ENCODE measurements at places on chromosomes 3 and 15.

- DNase-seq: no peak
These were observed 103.6 kb downstream of the APBA2 start for GRCh38 chr15:28989239-28989830.

DNA sequence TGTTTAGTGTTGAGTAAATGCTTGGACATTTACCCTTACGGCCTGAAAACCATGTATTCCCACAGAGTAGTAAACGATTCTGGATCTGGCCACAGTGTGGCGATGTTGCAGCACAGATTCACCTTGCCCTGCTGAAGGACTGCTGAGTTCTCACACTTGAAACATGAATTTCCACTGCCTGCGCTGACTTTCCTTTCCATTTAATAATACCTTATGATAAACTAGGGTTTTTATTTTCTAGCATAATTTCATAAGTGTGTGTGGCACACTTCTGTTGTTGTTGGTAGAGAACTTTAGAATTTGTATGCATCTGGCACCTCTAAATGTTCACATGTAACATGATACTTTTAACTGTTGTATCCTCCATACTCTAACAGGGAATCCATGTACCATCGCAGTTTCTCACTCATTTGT, 53.9 kb downstream of the C3orf38 start:
- DNase-seq: peak; percentile 22

DNA sequence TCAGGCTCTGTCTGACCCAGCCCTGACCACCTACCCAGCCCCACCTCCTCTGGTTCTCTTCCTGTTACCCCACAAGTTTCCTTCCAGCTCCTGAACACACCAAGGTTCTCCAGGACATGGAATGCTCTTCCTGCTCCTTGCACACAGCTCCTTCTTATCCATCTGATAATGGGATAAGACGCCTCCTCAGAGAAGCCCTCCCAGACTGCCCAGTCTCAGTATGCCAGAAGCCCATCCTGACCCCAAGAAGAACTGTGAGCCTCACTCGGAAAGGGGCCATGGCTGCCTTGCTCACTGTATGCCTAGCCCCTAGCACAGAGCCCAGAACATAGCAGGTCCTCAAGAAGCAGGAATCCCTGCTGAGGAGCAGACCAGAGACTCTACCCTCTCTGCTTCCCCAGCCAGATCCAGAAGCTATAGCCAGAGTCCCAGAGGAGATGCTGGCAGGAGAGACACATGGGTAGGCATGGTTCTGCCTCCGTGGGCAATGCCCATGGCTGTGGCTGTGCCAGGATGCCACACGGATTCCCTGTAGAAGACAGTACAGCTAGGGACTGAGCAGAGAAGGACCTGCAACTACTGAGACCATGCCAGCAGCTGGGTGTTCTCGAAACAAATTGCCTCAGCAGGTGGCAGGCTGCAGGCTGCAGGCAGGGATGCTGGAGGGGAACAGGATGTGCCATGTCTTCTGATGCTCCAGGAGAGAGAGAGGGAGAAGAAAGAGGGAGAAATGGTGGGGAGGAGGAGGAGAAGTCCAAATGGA, 74.0 kb upstream of the LINGO1 start:
- DNase-seq: no peak

DNA sequence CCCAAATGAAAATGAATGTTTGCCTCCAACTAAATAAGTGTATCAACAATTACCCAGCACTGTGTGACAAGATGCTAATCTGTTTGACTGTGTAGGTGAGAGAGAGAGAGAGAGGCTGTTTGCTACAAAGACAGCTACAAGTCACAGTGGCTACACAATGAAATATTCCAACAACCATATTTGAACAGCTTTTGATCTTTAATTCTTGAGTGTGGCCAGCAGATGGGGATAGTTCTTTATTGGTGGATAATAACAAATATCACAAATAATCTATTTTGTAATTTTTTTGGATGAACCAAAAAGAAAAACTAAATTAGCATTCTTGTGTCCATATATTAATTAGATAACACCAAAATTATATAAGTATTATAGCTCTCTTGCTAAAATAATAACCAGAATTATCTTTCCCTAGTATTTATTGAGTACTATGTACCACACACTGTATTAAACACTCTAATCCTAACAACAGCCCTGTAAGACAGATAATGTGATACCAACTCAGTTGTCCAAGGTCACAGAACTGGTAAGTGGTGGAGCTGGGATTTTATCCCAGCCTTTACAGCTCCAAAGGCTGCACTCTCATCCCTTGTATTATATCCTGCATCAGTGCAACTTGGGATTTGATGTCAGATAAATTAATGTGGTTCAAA, 61.9 kb upstream of the C3orf80 start:
- DNase-seq: no peak

DNA sequence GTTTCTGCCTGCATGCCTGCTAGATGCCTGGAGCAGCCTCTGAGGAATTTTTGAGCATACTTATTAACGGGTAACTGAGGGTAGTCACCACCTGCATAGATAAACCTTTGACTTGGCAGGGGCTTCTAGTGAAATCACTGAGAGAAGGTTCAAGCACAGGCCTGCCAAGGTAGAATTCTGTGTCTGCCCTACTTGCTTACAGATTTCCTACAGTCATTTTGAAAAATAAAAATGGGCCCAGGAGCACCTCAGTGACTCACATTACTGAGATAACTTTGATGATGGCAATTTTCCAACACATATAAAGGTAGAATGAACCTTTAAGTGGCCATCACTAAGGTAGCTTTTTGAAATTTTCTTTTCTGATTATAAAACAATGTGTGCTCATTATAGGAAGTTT, 10.8 kb downstream of the CRTAP start:
- DNase-seq: no peak

GRCh38 chr15:36344887-36345286, 234.5 kb upstream of the CDIN1 start:
- DNase-seq: no peak

DNA sequence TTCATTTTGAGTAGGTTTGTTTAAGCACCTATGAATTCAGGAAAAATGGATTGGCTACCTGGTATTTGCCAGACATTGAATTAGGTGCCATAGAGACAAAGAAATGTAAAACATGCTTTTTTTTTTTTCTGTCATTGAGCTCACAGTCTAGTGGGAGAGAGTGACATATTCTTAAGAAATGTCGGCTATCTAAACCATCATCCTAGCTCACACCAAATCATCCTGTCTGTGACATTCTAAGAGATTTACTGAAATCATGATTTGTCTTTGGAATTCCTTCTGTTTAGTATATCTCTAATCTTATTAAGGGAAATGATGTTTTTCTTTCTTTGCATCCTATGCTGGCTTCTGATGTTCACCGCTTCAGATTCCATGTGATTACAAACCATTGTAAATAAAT, 59.5 kb upstream of the STXBP5L start:
- no peak for DNase-seq

DNA sequence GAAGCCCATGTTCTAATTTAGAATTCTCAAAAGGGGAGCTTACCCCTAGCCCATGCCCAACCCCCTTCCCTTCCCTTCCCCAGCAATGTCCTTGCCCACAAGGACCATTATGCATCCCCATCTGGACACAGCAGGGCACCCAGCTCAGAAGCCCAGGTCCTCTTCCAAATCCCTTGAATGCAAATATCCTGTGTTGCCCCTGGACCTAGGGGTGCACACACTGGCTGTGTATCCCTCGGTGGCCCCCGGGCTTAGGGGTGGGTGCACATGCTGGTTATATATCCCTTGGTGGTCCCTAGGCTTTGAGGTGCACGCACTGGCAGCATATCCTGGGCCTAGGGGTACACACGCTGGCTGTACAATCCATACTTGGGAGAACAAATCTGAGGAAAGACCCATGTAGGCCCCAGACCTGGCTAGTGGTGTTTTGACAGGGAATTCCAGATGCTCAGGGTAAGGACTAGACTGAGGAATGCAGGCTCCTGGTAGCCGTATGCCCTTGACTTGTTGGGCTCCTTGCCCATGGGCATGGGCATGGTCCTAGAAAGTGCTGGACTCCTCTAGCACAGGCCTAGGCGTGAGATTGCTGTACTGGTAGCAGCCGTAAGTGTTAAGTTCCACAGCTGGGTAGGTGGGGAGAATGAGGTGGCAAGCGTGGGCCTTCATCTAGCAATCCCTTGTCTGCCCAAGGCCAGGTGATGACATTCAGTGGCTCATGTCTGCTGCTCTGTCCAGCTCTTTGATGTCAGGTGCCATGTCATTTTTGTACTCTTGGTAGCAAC, 222.4 kb downstream of the OPA1 start:
- no peak for DNase-seq

GRCh38 chr3:141686466-141687291, 51.4 kb upstream of the RNF7 start:
- DNase-seq: no peak

- DNase-seq: peak; percentile 59
These were observed 25.2 kb downstream of the SNAPC5 start for GRCh38 chr15:66472176-66472999.

DNA sequence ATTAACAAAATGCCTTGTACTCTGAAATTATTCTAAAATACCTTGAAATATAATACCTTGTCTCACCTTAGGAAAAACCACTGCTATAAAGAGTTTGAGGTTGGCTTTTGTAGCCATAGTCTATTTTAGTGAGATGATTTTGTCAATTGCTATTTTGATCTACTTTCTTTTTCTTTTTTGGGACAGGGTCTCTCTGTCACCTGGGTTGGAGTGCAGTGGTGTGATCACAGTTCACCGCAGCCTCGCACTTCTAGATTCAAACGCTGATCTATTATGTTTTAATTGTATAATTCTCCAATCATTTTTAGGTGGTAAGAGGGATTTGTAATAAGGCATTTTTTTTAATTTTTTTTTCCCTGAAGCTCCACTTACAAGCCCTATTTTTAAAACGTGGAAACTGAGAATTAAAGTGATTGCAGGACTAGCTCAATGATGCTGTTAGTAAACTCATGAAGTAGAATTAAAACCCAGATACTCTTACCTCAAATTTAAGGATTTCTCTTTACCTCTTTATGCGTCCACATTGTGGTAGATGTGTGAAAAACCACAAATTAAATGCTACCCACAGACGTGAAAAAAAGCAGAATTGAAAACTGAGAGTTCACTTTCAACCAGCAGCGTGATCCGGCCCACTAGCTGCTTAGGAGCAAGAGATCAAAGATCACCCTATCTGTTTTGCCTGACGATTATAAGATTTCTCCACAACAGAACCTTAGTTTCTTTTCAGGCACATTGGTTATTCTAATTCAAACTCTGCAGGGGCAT, 384.2 kb downstream of the CGGBP1 start:
- DNase-seq: no peak

GRCh38 chr3:55591888-55592287, 104.8 kb upstream of the WNT5A start:
- DNase-seq: no peak

DNA sequence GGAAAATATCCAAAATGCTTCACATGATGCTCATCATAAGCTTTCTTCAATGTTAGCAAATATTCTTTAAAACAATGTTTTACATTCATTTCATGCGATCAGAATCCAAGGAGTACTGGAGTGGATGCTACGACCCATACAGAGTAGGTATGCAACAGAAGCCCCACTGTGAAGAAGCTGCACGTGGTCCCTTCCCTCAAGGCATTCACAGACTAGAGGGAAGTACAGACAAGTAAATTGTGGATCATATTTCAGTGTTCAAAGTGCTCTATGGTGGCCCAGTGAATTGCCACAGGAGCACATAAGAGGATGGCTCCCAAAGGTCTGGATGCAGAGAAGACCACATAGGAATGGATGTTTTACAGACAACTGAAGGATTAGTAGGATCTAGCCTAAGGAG, 789.9 kb downstream of the IGSF11 start:
- DNase-seq: no peak

GRCh38 chr15:99213187-99213811, 36.1 kb downstream of the TTC23 start:
- DNase-seq: peak; percentile 44
